Lung microvascular endothelial cell (primary cell): ENCODE measurements at places on chromosomes 4 and X.

- no peak for DNase-seq
These were observed 605.1 kb downstream of the KCTD8 start for GRCh38 chr4:43843501-43843900.

- no peak for DNase-seq
These were observed 470.5 kb downstream of the BCOR start for GRCh38 chrX:39627257-39627656.

DNA sequence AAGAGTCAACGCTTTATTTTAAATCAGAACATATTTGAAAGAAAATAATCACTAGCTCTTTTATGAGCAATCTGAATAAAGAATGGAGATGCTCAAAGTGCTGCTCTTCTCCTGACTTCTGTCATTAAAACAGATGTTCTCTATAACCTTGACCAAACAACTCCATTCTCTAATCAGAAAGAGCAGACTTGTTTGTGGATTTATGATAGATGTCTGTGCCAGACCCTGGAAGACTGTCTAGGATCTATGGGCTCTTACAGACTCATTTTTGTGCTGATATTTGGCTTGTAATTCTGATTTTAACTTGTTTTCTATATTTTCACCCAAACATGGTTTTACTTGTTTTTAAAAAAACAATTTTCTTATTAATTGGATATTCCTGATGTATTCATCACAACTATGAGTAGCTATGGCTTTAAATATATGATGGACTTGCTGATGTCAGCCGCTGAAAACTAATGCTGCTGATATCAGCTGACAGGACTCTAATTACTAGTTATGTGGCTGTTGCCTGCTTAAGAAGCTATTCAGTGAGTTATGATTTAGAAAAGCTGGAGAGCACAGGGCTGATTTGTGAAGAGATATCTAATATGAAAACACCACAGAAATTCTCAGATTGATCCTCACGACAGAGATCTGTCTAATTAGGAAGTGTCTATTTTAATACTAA lies 31.6 kb upstream of the MAML3 start:
- no peak for DNase-seq

DNA sequence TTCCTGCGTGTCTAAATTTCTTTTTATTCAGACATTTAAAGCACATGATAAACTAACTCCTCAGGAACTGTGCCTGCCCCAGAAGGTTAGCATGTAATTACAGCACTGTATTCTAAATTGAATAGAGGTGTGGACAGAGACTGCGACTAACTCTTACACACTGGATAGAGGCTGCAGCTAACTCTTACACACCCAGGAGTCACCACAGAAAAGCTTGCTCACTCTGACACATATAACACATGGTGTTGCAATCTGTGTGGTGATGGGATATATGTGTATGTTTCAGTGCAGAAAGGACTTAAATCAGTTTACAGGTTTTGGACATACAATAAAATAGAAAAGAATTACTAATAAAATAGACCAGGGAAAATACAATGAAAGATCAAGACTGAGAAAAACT lies 41.5 kb downstream of the SMAD1 start:
- DNase-seq, result no peak

- DNase-seq, result peak; percentile 76
These were observed 22.8 kb upstream of the TLR2 start for GRCh38 chr4:153661215-153661822.

- DNase-seq, result peak; percentile 64
These were observed 61.7 kb downstream of the ADRA2C start for GRCh38 chr4:3827616-3828492.

- DNase-seq, result peak; percentile 69
These were observed 180.6 kb upstream of the NUDT6 start for GRCh38 chr4:123102897-123103471.

DNA sequence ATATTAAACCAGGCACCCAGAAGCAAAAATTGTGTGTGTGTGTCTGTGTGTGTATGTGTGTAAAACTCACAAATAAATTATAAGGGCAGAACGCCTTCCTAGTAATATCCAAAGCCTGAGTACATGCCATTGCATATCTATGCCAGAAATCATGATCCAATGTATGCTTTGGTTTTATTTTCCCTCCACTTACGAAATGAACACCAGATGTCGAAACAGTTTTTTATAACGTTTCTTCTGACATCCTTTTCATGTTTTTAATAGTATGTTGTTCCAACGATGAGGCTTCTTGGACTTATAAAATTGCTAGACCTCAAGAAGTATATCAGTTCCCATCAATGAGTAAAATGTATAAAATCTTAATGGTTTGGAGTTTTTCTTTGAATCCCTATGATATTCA lies 55.4 kb downstream of the KCNIP4 start:
- DNase-seq, result no peak

GRCh38 chr4:126058596-126058995 lies 743.8 kb downstream of the FAT4 start:
- no peak for DNase-seq

DNA sequence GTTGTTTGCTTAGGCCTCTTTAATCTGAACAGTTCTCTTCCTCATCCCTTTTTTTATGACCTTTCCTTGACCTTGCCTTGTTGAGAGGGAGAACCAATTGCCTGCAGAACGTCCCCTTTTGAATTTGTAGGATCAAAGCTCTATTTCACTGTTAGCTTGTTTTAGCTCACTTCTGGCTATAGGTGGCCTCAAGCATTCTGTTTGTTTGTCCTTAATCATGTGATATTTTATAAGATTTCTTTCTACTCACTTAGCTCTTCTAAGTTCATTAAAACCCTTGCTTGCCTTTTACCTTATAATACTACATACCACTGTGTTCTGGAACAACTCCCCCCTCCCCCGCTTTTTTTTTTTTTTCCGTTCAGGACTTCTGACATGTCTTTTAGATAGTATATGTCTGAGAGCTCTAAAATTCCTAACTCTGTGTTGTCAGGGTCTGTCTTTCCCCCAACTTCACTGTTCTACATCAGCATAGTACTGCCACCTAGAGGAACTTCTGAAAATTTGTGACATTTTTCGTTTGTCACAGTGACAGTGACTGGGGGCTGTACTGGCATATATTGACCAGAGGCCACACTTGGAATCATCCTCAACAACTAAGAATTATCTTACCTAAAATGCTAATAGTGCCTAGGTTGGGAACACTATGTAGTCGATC lies 128.5 kb downstream of the LARP7 start:
- DNase-seq, result peak; percentile 15

DNA sequence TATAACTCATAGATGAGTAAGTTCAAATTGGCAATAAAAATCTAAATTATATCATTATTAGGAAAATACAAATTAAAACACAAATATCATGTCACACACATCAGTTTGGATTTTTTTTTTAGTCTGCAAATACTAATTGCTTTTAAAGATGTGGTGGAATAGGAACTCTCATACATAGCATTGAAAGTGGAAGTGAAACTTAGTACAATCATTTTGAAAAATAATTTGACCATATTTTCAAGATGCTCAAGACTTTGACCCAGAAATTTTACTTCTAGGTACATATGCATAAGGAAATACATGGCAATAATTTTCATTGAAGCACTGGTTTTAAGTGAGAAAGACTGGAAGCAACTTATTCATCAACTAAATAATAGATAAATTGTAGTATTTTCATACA lies 147.5 kb upstream of the SMIM31 start:
- no peak for DNase-seq

- peak; percentile 61 for DNase-seq
These were observed 41.8 kb upstream of the VEGFC start for GRCh38 chr4:176834531-176834930.

DNA sequence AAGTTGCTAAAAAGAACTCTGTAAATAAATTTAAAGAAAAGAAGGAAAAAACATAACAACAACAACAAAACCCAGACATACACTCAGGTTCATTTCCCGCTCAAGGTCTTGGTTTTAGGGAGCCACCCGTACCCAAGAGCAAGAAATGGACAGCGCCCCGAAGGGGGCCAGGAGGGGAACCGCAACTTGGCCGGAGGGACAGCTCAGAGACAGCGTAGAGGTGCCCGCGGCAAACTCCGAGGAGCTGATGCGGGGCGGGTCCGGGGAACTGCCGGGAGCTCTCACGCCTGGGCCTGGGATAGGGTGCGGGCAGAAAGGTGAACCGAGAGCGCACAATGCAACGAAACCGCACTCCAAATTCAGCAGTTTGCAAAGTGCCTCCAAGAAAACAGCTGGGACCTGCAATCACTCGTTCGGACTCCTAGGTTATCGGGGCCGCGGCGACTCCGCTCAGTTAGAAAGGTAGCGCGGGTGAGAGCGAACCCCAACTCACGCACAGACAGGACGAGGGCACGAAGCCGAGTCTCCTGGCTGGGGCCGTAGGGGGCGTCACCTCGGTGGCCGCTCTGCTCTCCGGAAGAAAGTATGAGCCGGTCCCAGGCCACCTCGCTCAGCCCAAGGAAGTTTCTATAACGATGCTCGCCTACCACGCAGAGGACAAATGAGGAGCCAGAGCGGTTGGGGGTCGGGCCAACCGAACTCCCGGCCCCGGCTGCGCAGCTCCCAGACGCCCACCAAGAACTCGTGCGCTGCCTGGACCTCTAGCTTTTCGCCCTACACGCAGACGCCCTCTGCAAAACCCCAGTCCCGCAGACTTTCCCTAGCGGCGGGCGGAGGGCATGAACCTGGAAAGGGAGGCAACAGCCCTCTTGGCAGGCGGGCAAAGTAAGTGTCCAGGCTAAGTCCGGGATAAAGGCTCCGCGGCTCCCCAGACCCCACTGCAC lies 1.4 kb downstream of the NDNF start:
- DNase-seq, result peak; percentile 19

- no peak for DNase-seq
These were observed 5.4 kb downstream of the RNF150 start for GRCh38 chr4:141127884-141128283.

DNA sequence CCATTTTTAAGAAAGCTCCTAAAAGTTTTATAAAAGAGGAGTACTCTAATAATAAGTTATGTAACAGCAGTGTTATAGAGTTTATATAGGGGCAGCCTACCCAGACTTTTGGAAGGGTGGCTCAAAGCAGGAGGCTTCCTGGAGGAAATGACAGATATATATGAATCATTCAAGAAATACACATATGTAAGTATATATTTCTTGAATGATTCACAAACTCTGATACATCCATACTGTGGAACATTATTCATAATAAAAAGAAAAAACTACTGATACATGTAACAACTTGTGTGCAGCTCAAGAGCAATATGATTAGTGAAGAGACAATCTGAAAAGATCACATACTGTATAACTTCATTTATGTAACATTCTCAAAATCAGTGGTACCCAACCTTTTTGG lies 166.2 kb downstream of the WDFY3 start:
- DNase-seq, result no peak

DNA sequence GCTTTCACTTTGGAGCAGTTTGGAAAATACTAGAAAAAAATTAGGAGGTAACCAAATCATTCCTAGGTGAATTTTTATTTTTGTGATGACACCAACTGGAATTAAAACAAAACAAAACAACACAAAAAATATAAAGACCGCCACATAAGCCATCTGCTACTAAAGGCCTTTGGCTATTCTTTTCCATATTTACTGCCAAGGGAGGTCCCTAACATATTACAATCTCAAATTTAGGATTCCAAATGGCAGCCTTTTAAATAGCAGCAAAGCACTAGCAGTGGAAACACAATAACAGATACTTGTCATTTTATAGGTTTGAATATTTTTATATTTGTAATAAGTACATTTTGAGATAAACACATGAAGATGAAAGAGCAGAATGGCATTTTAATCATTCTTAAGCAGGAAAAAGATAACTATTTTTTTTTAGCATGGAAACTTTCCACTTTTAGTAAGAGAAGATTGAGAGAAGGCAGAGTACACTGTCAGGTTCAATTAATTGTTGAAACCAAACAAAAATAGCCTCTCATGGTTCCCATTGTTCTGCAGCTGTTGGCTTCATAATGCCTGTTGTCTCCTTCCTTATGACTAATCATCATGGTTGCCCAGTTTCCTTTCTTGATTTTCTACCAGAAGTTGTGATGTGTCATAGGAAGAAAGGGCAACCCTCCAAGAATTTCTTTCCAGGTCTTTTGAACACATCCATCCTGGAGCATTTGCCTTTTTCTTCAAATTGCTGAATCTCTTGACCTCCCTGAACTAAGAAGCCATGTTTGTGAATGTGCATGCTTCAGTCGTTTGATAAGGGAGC lies 219.0 kb upstream of the EMCN start:
- DNase-seq, result peak; percentile 58

- no peak for DNase-seq
These were observed 232.2 kb upstream of the MAOA start for GRCh38 chrX:43423876-43424275.

GRCh38 chr4:98462487-98462886 lies 195.9 kb downstream of the TSPAN5 start:
- no peak for DNase-seq

DNA sequence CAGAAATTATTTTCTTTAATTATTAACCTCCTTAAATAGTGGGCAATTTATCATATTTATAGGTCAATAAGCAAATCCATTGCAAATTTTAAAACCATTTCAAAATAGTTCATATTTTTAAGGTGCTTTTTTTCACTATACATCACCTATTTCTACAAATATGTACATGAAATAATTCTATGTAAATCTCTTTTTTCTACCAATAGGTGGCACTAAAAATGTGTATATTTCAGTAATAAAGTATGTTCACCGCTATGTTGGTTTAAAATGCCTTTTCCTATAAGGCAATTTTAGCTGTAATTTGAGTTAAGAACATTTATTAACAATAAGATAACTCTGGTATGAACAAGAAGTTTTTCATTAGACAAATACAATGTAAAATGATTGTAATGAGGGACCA lies 672.2 kb downstream of the KCTD8 start:
- peak; percentile 8 for DNase-seq

GRCh38 chr4:121472937-121473721 lies 92.3 kb upstream of the QRFPR start:
- DNase-seq, result no peak

DNA sequence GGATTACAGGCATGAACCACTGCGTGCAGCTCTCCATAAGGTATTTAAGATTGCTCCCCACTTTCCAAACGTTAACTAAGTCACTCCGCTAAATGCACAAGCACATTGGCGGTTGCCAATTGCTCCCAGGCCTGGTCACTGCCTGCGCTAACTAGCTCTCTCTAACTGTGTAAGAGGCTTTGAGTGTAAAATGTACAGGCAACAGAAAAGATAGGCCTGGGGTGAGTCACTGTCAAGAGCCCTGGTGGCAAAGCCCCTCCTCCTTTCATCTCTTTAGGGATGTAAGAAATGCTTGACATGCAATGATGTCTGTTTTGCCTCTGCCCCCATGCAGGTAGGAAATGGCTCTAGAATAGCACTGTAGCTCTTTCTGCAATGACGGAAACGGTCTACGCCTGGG lies 329.7 kb upstream of the GATB start:
- DNase-seq, result no peak

DNA sequence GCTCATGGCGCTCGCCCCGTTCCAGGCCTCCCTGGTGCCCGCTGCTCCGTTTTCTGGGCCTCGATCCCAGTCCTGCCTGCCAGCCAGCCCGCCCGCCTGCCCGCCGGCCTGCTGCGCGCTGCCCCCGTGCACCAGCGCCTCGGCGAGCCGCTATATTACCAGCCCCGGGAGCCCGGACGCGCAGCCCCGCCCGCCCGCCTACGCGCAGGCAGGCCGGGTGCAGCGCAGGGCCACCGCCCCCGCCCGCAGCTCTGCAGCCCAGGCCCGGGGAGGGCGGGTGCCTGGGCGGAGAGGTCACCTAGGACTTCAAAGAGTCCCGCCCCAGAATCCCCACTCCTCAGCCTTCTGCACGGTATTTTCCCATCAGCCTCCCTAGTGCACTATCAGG lies at the start of gene MAOB:
MAOB (minus strand) TSS at position 157 of the 388 bp plus-strand sequence; CDS start at position 6, 151 bp downstream.
- no peak for DNase-seq

GRCh38 chr4:86484241-86484640 lies 109.9 kb upstream of the PTPN13 start:
- no peak for DNase-seq

- no peak for DNase-seq
These were observed 192.8 kb downstream of the CCNG2 start for GRCh38 chr4:77349796-77350195.

GRCh38 chrX:100964362-100964761 lies 5.1 kb upstream of the ARL13A start:
- no peak for DNase-seq
